ENCODE measurements at places on chromosomes 5 and 9.

DNA sequence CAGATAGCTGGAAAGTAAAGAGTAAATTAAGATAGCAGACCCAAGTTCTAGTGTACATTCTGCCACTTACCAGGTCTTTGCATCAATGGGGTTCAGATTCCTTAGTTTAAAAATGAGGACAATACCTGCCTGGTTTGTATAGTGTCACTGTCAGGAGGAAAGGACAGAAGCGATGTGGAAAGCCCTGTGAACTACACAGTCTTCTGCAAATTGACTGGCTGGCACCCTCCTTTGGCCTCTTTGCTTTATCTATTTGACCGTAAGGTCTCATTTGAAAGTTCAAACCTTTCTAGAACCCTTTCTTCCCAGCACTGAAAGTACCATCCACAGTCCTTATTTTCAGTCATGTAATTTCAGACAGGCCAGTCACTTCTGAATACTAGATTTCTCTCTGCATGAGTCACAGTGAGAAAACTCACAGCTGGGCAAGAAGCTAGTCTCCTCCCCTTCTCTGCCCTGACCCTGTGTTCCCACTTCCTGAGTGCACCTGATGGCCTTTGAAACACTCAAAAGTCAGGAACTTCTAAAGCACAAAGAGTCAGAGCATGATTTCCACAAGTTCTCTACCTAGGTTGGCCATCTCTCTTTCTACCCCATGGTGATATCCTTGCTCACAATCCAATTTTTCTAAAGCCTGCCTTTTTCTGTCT lies 91.3 kb upstream of the RASEF start:
- no peak for DNase-seq

- no peak for DNase-seq
Observed at GRCh38 chr5:113177225-113177624, 200.6 kb downstream of the DCP2 start.

DNA sequence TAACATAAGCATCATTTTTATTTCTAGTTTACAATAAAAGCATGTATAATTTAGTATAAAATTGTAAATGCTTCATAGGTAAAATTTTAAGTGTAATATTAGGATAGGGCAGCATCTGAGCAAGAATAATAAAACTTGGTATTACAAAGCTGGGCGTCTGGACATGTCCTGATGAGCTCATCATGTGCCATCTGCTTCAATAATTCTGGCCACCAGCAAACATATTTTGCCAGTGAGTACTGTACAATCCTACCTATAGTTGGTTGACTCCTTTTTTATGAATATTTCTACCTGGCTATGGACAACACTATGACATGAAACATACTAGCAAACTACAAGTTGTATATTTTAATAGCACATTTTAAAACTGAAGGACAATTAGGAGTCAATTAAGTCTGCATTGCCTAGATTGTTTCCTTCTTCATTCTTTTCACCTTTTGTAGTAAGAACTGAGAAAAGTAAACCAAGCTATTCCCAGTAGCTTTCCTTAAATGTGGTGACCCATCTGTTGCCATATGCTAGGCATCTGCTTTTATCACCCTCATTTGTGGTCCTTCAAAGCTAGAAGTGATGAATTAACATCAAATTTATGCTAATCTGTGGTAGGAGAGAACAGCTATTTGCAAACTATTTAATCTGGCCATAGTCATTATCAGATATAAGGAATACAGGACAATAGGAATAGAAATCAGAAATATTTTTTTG lies 23.4 kb downstream of the LURAP1L start:
- no peak for DNase-seq

GRCh38 chr9:107237873-107238272 lies 45.2 kb upstream of the RAD23B start:
- DNase-seq = no peak

DNA sequence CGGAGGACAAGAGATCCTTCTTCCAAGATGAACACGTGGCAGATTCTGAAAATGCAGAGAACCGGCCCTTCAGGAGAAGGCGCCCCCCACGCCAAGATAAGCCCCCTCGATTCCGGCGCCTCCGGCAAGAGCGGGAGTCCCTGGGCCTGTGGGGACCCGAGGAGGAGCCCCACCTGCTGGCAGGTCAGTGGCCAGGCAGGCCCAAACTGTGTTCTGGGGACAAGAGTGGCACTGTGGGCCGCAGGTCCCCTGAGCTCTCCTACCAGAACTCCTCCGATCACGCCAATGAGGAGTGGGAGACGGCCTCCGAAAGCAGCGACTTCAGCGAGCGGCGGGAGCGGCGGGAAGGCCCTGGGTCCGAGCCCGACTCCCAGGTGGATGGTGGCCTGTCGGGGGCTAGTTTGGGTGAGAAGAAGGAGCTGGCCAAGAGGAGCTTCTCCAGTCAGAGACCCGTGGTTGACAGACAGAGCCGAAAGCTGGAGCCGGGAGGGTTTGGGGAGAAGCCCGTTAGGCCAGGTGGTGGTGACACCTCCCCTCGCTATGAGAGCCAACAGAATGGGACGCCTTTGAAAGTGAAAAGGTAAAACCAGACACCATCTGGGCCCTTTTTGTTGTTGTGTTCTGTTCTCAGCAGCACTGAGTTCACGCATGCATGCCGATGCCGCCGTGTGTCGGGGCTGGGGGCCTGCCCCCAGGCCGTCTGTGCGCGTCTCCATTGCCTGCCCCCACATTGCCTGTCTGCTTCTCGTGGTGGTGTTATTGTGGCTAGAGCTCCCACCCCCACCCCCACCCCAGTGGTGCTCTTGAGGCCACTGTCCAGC lies 26.6 kb upstream of the POMT1 start:
- DNase-seq = no peak

DNA sequence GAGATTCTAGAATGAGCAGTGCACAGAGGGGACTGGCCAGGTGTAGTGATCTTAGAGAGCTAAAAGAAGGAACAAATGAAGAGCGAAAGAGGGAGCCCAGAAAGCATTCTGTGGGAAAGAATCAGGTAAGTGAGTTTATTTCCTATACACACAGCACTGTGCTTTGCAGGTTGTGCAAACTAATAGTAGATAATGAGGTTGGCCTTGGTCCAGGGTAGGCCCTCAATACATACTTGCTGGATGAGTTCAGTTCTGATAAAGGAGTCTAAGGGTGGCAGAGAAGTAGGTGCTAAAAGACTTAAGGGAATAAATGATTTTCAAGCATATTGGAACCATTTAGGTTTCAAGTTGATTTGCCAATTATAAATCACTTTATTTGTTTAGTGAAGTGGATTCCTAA lies 122.0 kb downstream of the NPR3 start:
- DNase-seq = no peak

- no peak for DNase-seq
Observed at GRCh38 chr9:38066914-38067858, 1.8 kb downstream of the SHB start.

DNA sequence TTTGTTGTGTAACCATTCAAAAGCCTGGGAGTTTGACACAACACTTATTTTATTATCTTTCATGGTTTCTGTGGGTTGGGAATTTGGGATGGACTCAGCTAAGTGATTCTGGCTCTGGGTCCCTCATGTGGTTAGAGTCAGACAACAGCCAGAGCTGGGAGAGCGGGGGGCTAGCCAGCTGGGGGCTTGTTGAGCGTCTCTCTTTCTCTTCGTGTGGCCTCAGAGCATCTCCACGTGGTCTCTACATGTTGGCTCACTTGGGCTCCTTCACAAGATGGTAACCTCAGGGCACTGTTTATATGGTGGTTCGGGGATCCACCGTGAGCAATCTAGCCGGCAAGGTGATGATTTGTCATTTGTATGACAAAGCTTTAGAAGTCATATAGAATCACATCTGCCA lies 73.6 kb downstream of the FSTL4 start:
- no peak for DNase-seq

- DNase-seq = no peak
Observed at GRCh38 chr9:113707953-113708695, 168.0 kb upstream of the ZNF618 start.

- no peak for DNase-seq
Observed at GRCh38 chr5:127898551-127899213, 184.9 kb upstream of the SLC12A2 start.

- DNase-seq = no peak
Observed at GRCh38 chr9:84587153-84587552, 82.4 kb upstream of the NTRK2 start.

DNA sequence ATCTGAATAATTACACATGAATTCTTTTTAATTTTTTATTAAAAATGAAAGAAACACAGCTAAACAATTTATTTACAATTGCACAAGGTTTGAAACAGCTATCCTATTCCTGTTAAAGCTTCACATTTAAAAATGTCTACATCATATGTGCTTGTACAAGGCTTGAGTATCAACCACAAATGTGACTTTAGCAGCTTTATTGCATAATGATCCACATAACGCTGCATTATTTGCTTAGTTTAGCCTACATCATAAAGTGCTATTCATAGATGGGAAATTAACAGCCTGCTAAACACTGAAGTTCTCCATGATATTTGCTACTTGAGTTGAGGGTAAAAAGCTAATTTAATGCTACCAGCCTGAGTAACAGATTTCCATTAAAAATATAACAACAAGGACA lies 45.0 kb downstream of the TRIM36 start:
- DNase-seq = no peak

DNA sequence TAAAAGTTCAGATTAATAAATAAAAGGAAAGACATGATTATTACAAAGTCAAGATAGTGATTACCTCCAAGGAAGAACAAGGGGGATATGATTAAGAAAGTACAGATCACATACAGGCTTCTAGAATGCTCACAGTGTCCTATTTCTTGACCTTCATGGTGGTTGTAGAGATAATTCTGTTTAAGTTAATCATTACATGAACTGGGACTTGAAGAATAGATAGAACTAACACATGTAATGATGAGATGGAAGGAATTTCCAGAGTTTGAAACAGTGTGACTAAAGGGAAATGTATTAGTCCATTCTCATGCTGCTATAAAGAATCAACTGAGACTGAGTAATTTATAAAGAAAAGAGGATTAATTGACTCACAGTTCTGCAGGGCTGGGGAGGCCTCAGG lies 72.7 kb downstream of the LURAP1L start:
- no peak for DNase-seq

- no peak for DNase-seq
Observed at GRCh38 chr9:132046456-132046855, 33.2 kb downstream of the MED27 start.

DNA sequence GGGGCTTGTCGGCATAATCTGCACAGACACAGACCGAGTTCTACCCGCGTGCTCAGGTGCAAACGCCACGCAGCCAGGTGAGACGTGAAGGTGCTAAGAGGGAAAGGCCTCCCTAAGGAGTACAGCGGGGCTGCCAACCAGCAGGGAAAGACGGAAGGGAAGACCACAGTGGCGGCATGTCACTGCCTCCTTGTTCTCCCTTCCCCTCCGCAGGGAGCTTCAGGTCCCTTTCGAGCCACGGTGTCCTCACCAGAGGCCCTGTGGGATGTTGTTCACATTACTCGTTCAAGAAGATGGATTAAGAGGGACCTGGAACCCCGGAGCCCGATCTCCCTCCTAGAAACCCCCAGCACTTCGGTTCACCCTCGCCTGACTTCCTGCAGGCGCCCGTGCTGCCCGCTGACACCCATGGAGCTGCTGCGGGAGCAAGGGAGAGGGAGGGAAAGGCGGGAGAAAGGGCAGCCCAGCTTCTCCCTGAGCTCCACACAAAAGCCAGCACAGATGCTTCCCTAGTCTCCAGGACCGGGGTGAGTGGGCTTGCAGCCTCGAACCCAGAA lies 686 bp downstream of the BRD9 start:
- DNase-seq = no peak

- no peak for DNase-seq
Observed at GRCh38 chr5:149728303-149728702, 1.8 kb upstream of the PPARGC1B start.

DNA sequence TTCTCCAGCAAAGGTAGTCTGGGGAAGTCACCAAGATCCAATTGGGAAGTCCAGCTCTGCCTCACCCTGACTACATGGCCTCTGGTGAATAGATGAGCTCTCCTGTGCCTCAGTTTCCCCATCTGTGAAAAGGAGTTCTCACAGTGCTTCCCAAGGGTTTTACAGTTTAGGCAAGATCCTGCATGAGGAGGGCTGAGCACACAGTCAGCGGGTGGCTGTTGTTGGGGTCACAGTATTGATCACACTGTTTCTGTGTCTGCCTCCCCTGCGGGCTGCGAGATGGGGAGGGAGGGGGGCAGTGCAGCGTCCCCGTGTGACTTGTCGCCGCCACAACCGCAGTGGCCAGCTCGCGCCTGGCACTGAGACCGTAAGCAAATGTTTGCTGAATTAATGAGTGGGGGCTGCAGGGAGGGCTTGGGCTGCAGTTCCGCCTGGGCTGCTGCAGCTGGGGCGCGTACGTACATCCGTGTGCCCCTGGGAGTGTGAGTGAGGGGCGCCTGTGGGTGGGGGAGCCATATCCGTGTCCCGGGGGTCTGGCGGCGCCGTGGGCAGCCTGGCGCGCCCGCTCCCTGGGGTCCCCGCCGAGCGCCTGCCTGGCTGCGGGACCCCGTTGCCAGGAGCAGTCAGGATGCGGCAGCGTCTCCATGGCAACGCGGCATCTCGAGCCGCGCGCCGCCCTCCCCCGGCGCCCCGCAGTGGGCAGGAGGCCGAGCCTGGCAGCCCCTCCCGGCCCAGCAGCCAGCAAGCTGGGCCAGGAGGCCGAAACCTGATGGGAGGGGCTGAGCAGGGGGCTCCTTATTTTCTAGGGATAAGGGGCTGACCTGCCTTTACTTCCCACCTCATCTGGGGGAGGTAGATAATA lies 31.4 kb upstream of the PSD2 start:
- no peak for DNase-seq

GRCh38 chr5:145984072-145984471 lies 47.7 kb downstream of the SH3RF2 start:
- no peak for DNase-seq

GRCh38 chr5:103445426-103446035 lies 117.1 kb downstream of the NUDT12 start:
- DNase-seq = no peak

GRCh38 chr5:168714046-168714445 lies 134.9 kb upstream of the PANK3 start:
- no peak for DNase-seq

GRCh38 chr5:132327252-132327955 lies 33.2 kb downstream of the SLC22A4 start:
- DNase-seq = no peak

All from NCI-H1048 (cell line).